ENCODE measurements at places on chromosomes 12 and 14. TPM values are rescaled to one million over a fixed set of nuclear protein-coding genes. Genes with fewer than 3 reads are reported as not detected.

DNA sequence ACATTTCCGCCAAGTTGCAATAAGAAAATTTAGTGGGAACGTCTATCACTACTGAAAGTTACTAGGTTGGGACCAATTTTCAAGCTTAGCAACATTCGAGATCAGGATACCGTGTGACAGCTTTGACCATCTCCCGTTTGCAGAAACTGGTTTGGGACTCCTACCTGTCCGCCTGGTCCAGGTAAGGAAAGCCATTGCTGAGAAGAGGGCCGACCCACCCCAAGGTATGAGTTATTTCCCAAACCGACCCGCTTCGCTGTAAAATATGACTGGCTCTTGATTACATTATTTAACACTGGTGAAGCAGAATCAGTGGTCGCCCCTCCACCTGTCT lies 271 bp downstream of the DNAI7 start:
- no peak for DNase-seq

DNA sequence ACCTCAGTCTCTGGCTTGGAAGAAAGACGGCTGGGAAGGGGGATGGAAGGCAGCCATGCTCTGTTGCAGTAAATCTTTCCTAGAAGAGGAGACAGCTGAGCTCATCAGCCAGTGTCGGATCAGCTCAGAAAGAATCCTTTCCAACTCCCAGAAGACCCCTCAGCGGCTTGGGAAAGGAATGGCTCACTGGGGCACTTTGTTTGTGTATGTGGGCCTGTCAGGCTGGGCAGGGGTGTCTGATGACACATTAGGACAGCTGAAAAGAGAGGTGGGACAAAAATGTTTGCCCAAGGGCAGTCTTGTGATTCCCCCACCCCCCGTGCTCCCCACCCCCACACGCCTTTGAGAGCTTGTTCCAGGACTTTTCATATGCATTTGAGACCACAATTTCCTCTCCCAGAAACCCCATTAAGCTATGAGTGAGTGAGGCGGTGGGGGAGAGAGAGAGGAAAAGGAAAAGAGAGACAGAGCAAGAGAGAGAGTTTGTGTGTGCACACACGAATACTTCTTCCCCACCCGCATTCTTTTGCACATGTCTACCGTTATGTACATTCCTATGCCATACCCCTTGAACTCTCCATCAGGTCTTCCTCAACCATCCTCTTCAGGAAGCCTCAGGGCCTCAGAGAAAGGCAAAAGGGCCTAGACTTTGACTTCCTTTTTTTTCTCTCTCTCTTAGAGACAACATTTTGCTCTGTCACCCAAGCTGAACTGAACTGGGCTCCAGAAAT lies 198.9 kb downstream of the ZFP36L1 start:
- DNase-seq = no peak

DNA sequence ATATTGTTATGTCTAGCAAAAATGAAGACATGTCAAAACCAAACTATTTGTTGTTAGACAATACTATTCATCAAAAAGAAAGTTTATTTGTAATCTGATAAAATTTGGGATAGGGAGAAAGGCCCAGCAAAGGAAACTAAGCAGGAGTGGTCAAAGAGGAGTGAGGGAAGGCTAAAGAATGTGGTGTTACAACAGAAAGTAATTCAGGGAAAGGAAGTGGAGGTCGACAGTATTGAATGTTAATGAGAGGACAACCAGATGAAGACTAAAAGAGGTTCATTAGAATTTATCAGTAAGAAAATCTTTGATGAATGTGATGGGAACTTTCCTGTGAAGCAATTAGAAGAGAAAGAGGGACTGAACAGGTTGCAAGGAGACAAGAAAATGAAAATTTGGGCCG lies 33.9 kb downstream of the PLCZ1 start:
- no peak for DNase-seq

GRCh38 chr14:75442642-75443041 lies 14.8 kb downstream of the JDP2 start:
- no peak for DNase-seq

GRCh38 chr14:103205541-103205906 lies 82.3 kb downstream of the TNFAIP2 start:
- no peak for DNase-seq

GRCh38 chr12:3533703-3534386 lies 42.8 kb downstream of the PRMT8 start:
- DNase-seq = peak; percentile 14

GRCh38 chr14:53384073-53384472 lies 230.9 kb upstream of the DDHD1 start:
- no peak for DNase-seq

DNA sequence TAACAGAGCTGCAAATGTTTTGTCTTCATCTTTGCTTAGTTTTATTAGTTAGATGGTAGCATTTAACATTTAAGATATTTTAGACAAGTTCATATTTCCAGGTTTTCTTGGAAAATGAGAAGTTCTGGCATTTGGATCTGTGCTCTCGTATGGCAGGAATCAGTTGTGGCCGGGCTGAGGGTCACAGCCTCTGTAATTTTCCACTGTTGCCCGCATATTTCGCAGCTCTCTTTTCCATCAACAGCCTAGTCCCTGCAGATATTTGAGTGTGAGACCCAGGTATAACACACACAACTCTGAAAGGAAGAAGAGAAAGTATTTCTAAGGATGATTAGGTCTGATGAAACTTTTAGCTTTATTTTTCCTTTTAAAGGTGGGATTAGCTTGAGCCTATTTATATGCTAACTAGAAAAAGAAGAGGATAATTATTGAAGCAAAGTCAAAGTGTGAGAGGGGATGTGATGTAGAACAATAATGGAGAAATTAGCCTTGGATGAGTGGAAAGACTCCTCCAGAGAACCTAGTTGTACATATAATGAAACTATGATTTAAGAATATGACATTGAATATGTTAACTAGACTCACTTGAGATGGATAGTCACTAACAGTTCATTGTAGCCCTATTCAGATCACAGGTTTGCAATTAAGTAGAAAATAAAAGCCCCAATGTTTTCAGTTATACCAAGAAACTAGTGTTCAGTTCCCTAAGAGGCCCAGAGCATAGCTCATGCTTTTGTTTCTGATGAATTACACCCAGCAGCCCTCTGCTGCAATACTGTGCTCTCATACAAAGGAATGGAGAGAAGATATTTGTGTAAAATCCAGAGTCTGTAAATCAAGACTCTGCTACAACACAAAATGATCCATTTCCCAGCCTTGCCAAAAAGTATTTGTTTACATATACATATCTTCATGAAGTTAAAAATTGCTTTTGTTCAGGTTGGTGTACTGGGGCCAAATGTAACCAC lies 158.4 kb downstream of the C12orf50 start:
- DNase-seq = no peak

GRCh38 chr14:79745046-79745445 lies 466.3 kb downstream of the DIO2 start:
- no peak for DNase-seq

GRCh38 chr12:46963977-46964971 lies 115.1 kb upstream of the PCED1B start:
- no peak for DNase-seq

DNA sequence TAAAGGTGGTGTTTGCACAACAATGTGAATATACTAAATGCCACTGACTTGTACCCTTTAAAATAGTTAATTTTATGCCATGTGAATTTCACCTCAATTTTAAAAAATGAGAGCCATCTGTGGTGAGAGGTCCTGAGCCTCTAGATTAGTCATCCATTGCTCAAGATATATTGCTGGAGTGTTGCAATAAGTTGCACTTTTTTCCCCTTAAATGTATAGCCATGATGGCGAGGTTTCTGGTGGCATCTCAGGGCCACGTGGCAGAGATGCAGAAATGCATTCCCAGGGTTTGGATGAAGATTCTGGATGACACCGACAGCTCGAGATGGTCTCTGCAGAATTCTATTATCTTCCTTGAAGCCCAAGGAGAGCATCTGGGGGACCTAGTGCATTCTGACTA lies 153.7 kb downstream of the AACS start:
- DNase-seq = no peak

DNA sequence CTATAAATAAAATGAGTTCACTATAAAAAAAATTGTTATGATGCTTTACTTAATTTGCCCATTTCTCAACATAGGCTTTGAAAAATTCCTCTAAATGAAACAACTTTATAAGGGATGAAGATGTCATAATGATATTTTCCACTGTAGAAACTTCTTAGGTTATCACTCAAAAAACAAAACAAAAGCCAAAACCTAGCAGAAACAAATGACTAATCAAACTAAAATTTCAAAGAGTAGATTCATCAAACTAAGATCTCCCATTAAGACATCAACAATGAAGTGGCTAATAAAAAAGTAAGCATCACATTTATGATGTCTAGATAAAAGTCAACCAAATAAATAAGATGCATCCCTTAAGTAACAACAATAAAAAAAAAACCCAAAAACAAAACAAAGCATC lies 36.9 kb upstream of the TTC7B start:
- DNase-seq = no peak

DNA sequence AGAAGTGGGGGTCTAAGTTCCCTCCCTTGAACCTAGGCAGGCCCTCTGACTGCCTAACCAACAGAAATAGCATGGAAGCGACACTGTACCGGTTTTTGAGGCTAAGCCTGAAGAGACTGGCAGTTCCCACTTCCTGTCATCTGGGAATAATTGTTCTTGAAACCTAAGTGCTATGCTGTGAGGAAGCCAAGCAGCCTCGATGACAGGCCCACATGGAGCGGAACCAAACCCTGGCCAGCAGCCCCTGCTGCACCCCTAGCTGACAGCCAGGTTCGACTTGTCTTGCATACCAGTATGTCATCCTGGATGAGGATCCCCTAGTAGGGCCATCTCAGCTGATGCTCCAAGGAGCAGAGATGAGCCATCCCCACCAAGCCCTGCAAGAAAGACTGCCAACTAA lies 6.4 kb upstream of the GPR68 start:
- no peak for DNase-seq

DNA sequence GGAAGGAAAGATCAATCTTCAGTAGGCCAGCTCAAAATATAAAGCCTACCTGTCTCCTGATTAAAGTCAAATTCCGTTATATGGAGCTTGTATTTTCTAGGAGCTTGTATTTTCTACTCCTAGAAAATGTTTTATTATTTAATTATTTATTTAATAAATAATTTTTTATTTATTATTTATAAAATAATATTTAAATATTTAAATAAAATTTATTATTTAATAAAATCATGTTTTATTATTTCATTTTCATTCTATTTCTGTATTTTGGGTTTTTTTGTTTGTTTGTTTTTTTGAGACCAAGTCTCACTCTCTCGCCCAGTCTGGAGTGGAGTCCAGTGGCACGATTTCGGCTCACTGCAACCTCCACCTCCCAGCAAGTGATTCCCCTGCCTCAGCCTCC lies 9.7 kb downstream of the OR6C75 start:
- DNase-seq = no peak

The ARHGEF40 gene
- 20.0 TPM for total RNA-seq

The KRT8 gene
- 5,686 TPM for total RNA-seq

Data from HT-29 (cell line).